ENCODE measurements at places on chromosomes 13 and 19.

DNA sequence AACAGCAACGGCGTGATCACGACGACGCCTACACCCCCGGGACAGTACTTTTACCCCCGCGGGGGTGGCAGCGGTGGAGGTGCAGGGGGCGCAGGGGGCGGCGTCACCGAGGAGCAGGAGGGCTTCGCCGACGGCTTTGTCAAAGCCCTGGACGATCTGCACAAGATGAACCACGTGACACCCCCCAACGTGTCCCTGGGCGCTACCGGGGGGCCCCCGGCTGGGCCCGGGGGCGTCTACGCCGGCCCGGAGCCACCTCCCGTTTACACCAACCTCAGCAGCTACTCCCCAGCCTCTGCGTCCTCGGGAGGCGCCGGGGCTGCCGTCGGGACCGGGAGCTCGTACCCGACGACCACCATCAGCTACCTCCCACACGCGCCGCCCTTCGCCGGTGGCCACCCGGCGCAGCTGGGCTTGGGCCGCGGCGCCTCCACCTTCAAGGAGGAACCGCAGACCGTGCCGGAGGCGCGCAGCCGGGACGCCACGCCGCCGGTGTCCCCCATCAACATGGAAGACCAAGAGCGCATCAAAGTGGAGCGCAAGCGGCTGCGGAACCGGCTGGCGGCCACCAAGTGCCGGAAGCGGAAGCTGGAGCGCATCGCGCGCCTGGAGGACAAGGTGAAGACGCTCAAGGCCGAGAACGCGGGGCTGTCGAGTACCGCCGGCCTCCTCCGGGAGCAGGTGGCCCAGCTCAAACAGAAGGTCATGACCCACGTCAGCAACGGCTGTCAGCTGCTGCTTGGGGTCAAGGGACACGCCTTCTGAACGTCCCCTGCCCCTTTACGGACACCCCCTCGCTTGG is 966 bp downstream of the JUNB start:
- peak; percentile 32 for DNase-seq

- no peak for DNase-seq
Observed at GRCh38 chr13:99982731-99983498, 1.3 kb downstream of the ZIC2 start.

- DNase-seq = no peak
Observed at GRCh38 chr13:26485288-26485687, 72.2 kb upstream of the WASF3 start.

- no peak for DNase-seq
Observed at GRCh38 chr13:80336370-80336769, 4.6 kb downstream of the SPRY2 start.

- DNase-seq = peak; percentile 17
Observed at GRCh38 chr19:46551164-46551563, 50.0 kb upstream of the CALM3 start.

- peak; percentile 35 for DNase-seq
Observed at GRCh38 chr13:30720172-30720869, 15.0 kb upstream of the ALOX5AP start.

DNA sequence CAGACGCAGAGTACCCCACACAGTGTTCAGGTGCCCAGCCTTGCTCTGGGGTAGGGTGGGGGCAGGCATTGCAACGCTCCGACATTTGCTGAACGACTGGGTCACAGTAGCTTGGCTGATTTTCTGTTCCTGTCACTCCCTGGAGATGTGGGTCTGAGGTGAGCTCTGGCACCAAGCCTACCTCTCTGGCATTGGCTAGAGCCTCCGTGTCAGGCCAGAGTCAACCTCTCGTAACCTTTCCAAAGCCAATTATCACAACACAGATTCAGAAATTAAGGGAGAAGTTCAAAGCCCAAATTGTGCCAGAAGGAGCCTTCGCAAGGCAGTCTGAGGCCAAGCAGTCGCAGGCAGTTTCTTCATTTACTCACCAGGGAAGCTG is 117.2 kb downstream of the IRS2 start:
- DNase-seq = no peak

DNA sequence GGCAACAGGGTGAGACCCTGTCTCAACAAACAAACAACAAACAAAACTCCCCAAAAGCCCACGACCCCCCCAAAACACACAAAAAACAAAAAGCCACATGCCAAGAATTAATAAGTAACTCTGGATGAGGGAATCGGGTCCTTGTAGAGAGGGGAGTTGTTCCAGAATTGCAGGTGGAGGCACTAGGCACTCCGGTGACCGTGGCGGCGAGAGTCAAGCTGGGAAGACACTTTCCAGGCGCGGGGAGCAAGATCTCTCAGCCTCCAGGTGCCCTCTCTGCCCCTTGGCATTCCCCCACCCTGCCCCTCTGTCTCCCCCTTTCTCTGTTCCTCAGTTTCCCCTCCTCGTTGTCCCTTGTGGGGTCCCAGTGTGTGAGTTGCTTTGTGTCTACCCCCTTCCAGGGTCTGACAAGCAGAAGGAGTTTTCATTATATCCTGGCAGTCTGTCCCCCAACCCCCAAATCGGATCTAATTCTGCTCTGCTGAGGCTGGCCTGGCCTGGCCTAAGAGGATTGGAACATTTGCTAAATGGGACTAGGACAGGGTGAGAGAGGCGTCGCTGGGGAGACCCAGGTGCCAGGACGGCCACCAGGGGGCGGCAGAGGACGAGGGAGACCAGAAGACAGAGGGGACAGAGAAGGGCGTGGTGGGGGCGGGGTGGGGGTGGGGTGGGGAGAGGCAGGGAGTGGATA is 8.3 kb upstream of the CRX start:
- peak; percentile 12 for DNase-seq

DNA sequence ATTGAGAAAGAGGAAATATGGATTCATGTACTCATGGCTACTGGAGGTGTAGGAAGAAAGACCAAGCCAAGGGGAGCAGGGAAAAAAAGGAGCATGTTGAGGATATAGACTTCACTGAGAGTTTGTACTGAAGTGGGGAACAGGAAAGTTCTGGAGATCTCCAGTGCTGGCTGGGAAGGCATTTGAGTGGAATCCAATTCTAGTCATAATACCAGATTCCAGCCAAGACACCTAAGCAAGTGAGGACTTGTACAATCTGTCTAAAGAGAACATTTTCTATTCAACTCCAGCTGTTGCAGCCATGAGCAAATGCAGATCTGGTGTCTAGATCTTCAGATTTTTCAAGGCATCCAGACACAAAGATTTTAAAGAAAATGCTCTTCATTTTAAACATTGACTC is 412.5 kb downstream of the OXGR1 start:
- no peak for DNase-seq

- no peak for DNase-seq
Observed at GRCh38 chr13:30963791-30964190, 31.3 kb downstream of the TEX26 start.

- DNase-seq = no peak
Observed at GRCh38 chr13:110201114-110201513, 105.8 kb downstream of the COL4A1 start.
